HFFc6 (cell line): ENCODE measurements at places on chromosomes 1 and 21.
A peak's percentile ranks its signal among the peaks of the same experiment; 100 is the strongest.

DNA sequence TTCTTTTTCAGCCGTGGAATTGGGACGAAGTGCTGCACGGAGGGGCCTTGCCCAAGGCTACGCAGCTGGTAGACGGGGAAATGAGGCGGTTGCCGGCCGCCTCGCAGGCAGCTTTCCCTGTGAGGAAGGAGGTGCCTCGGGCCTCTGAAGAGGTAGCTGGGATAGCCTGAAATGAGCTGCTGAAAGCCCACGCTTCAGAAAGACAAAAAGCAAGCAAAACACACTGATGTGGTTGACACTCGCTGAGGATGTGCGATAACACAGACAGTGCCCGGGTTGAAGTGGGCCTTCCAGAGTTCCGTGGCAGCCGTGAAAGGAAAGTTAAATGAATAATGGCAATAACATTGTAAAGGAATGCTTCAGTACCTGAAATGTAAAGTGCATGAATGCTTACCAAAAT is 47.2 kb downstream of the S1PR1 start:
- no peak for DNase-seq

DNA sequence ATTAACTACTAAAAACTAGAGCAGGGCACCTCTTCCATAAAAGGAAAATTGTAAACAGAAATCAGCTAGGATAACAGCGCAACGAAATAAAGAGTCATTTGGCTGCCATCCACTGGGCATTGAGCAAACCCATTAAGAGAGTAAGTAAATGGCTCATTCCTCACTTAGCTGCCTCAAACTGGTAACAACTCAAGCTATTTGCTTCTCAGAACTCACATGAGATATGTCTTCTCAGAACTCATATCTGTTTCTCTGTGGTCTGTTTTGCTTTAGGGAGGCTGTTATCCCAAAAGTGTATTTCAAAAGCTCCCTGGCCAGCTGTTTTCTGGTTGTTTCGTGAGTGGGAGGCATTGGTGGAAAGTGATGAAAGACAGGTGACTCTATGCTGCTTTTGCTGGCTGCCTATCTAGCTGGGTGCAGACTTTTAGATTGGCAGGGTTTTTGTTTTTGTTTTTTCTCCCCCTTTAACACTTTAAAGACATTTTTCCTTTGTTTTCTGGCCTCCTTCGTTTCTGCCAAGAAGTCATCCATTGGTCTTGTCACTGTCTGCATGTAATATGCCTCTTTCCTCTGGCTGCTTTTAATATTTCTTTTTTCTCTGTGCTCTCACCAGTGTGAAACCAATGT is 269.2 kb upstream of the RGS18 start:
- no peak for DNase-seq

- DNase-seq: no peak
Observed at GRCh38 chr1:178055779-178056471, 38.0 kb upstream of the RASAL2 start.

DNA sequence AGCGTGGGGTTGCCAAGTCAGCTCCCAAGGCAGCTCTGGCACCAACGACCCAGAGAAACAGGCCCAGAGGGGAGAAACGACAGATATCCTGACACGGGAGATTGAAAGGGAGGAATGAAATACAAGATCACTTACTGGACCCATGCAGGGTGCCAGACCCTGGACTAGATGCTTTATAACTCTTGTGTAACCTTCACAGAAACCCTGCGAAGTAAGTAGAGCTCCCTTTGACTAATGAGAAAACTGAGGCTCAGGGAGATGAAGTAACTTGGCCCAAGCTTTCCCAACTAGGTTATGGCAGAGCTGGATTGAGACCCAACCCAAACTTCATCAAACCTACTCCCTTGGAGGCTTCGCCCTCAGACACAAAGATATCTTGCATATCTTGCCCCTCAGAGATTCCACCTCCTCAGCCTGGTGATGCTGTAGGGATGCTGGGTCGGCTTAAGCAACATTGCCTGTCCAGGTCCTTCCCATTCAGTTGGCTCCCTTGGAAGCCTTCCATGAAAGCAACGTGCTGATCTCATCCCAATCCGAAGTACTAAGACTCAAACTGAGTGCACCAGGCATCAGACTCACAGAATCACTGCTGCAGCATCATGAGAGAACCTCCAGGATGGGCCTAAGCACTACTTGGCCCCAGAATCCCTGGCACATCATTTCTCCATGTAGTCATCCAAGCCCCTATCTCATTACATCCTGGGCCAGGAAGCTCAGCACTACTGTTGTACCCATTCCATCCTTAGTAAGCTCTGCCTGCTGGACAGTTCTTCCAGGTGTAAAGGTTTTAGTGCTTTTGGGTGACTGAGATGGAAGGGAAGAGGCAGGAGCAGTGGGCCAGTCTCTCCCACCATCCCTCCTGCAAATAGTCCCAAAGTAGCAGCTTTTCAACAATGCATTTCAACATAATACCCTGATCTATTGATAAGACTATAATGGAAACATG is 1.1 kb upstream of the IGSF9 start:
- no peak for DNase-seq

DNA sequence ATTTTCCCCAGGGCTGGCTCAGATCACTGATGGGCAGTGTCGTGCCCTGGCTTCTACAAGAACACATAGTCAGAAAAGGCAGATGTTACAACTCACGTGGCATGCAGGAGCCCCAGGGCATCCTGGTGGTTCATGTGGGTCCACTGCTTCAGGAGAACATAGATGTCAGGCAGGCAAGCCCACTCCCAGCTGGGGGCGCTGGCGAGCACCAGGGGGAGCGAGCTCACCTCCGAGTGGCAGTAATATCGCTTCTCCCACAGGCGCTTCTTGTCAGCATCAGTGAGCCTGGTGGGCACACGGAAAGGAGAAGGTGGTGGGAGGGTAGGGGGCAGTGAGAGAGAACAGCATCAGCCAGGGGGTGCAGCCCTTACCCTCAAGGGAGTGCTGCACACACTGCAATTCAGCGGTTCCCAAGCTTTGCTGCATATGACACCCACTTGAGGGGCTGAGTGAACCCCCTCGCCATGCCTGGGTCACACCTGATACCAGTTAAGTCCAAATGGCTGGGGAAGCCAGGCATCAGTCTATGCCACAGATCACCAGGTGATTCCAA is 34.3 kb upstream of the PPP1R15B start:
- DNase-seq: peak; percentile 20

- peak; percentile 90 for DNase-seq
Observed at GRCh38 chr1:58815069-58815685, 31.3 kb upstream of the JUN start.
